ENCODE measurements at places on chromosomes 1 and 21.

DNA sequence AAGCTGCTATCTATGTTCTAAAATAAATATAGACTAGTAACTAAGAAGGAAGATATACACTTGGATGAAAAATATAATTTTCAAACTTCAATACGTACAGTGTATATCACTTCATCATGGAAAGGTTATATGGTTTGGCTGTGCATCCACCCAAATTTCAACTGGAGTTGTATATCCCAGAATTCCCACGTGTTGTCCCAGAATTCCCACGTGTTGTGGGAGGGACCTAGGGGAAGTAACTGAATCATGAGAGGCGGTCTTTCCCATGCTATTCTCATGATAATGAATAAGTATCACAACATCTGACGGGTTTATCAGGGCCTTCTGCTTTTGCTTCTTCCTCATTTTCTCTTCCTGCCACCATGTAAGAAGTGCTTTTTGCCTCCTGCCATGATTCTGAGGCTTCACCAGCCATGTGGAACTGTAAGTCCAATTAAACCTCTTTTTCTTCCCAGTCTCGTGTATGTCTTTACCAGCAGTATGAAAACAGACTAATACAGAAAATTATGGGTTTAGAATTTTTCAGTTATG is 10.7 kb downstream of the NEGR1 start:
- DNase-seq, result no peak

DNA sequence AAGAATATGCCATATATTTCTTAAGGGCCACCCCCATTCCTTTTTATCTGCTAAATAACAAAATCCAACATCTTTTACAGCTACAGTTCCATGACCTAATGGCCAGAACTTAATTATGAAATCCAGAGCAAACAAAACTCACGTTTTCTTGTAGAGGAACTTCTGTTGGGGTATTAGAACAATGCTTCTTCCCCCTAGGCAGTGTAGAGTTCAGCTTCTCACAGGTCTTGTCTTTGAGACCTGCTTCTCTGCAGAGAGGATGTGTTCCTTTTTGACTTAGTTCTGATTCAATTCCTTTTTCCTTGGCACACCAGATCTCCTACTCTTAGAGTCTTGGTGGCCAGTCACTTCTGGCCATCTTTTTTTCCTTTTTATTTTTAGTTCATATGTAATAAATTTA is 22.2 kb downstream of the VAV3 start:
- no peak for DNase-seq

GRCh38 chr1:183933528-183934179 is 103.9 kb downstream of the COLGALT2 start:
- DNase-seq, result no peak

DNA sequence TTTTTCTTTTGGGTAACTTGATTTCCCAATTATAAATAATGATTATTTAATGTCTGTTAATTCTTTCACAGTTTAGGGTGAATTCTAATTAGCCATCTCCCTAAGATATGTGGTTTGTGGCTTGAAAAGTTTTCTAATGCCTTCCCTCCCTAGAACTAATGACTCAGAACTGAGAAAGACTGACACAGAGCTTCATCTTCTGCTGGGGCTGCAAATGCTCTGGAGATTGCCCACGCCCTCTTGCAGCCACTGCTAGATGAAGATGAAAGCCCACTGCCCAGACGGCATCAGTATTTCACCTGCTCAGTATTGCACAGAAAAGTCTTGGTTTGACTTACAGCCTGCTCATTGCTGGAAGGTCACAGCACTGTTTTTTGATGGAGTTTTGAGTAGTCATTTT is 101.5 kb downstream of the ST6GALNAC3 start:
- DNase-seq, result no peak

GRCh38 chr1:24874056-24874455 is 56.0 kb downstream of the RUNX3 start:
- DNase-seq, result no peak
